CD4-positive, alpha-beta T cell treated with Interleukin-10 for 1 hour (primary cell): ENCODE measurements at places on chromosomes 2 and 18.

- no peak for DNase-seq
Observed at GRCh38 chr2:183541766-183542165, 417.5 kb downstream of the NUP35 start.

DNA sequence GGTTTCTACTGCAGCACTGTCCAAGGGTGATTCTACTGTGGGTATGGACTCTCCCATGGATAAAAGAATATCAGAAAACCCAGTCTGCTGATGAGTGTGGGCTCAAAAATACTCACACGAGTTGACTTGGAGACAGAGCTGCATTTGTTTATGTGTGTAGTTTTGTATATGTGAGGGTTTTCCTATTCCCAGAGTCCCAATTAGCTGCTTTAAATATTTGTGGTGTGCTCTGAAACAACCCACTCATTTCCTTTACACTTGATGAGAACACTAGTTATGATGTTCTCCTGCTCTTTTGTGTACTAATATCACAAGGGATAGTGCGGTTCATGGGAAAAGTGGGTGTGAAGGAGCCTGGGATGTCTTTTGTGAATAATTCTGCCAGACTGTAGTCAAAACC is 337.3 kb downstream of the PLCL1 start:
- no peak for DNase-seq

DNA sequence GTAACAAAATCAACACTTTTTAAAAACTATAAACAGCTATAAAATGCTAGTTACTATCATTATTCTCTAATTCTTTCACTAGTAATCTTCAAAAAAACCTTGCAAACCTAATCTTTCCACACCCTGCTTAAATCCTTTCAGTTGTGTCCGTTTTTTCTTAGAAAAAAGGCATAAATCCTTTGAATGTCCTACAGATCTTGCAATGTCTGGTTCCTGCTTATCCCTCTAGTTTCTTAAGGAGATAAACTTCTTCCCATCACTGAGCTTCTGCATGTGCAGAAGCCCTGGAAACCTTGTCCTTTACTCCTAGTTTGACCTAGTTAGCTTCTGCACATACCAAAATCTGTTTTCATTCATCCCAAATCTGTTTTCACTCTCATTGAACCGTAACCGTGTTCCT is 1.3 kb upstream of the PNO1 start:
- no peak for DNase-seq

DNA sequence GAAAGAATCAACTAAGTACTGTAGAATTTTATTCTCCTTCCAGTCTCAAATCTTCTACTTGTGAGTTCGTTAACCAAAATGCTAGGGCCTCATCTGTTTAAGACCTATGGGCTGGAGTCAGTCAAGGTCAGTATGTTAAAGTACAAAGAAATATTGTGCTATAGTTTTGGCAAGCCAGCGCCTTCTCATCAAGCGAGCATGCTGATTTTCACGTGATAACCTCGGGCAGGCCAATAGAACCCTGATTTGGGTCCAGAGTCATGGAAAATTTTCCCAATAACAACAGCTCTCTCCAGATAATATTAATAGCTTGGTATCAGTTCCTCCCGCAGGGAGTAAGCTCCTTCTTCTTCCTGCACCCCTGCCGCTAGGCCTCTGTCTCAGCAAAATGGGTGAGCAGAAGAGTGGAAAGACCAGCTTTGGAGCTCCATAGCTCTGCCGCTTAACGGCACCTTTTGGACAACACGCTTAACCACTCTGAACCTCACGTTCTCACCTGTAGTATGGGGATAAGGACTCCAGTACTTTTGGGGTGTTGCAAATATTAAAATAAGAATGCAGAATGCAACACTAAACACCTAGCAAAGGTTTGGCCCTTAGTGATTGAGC is 11.7 kb downstream of the CABLES1 start:
- no peak for DNase-seq

DNA sequence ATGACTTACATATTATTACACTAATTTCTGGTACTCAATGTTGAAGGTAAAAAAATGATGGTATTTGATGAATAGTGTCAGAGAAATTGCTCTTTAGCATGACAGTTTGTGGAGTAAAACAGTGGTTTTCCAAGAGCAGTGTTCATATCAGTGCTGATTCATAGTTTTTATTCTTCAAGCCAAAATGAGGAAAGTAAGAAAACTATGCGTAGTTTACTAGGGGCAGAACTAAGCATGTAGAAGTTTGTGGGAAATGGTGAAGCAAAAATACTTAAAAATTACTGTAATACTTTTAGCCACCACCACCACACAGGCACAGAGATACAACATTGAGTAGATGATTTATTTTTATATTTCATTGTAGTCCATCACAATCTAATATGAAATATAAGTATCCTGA is 137.3 kb downstream of the ZNF804A start:
- no peak for DNase-seq

DNA sequence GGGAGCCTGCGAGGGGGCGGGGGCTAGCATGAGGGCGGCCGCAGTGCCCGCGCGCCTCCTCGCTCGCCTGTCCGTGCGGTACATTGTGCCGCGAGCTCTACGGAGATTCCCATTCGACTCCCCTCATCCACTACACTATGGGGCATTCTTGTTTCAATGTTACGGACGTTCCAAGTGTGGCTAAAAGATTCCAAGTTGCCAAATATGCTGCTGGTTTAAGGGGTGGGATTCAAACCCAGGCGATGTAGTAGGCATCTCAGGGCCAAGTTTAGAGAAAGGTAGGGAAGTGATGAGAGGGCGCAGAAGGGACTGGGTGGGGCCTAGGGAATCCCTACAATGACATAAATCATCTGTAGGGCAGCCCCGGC is 10.0 kb upstream of the CRYBA2 start:
- DNase-seq: no peak

DNA sequence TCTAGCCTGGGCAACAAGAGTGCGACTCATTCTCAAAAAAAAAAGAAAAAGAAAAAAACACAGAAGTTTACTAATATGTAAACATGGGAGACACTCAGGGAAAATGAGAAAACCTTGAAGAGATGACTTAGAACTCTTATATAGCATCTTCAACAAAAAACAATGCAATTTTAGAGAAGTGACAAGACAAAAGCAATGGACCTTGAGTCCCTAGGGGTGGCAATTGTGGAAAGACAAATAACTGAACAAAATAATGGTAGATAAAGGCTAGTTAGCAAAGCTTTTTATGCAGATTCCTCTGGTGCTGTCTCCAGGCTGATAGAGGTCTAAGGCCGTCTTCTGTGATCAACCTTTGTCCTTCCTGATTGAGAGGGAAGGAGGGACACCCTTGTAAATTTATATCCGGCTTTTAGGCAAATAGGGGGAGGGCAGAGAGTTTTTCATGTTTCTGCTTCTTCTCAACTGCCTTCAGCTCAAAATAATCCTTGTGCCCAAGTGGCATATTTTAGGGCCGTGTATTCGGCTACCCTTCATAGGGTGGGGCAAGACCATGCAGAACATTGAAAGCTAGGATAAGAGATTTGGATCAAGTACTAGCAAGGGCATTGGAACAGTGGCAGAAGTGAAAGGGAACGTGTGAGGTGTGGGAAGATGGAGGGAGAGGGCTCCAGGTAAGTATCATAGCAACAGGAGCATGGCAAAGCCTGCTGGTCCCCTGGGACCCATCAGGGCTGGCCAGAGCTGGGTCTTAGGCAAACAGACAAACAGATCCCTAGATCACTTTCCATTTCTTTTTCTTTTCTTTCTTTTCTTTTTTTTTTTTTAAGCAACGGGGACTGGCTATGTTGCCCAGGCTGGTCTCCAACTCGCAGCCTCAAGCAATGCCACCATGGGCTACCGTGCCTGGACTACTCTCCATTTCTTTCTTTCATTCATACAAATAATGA is 116.2 kb upstream of the STPG4 start:
- DNase-seq: no peak

DNA sequence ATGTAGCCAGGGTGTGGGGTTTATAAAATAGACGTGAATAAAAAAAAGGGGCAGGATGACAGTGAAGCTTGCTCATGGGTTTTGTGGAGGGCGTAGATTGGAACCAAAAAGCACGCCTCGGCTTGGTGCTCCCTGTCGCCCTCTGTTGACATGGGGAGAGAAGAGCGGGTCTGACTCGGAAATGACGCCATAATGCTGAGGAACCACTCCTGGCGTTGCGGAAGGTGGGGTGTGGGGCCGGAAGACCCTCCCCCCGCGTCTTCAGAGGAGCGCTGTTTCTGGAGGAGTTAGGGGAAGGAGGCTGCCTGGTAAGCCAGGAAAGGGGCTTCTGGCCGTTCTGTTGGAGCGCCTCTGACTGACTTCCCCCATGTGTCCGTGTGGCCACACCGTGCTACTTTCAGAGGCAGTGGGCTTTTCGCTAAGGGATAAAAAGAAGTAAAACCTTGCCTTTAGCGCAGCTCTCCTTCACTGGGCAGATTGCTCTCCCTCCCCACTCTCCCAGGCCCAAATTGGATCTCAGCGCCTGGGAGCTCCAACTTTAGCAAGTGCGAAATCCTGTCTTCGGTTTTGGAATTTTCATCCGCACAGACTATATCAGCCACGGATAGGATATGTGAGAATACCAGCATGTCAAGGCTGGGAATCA is 42.8 kb downstream of the PLEKHA3 start:
- DNase-seq: peak; percentile 87

DNA sequence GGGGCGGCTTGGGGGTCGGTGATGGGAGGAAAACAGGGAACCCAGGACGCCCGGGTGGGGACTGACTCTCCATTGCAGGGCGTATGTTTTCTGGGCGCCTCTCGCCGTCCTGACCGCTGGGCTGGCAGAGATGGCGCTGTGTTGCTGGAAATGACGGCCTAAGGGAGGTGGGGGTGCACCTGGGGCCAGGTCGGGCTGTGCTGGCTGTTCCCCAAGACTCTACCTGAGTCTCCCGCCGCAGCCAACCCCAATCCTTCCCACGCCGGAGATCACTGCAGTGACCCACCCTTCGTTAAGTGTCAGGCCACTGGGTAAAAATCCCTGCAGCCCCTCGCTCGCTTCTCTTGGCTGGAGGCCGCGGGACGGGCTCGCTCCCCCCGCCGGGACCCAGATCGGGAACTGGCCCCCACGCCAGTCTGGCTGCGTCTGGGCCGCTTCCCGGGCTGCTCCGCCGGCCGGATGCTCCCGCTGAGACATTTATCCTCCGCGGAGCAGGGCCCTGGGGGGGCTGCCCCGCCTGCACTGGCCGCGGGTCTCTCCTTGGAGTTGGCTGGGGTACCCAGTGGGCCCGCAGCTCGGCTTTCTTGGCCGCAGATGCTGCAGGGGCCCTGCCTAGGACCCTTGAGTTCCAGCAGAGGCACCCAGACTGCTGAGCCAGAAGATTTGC is 7.8 kb upstream of the ARMC9 start:
- DNase-seq: no peak

DNA sequence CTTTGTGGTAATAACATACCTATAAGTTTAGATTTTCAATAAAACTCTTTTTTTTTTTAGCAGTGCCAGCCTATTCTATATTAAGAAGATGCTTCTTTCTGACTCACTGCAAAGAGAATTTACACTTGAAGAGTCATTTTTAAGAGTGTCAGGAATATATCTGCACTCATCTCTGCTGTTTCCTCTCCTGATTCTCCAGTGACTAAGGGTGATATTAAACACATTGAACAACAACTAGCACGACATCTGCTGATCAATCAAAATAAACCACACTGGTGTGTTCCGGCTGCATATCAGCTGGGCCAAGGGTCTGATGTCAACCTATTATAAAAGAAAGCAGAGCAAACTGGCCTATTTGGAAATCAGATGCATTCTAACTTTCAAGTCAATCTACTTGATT is 15.0 kb downstream of the RAB27B start:
- no peak for DNase-seq

GRCh38 chr2:201298462-201299052 is 38.2 kb downstream of the CASP8 start:
- no peak for DNase-seq

GRCh38 chr2:207395535-207396251 is 134.1 kb upstream of the CREB1 start:
- DNase-seq: no peak

DNA sequence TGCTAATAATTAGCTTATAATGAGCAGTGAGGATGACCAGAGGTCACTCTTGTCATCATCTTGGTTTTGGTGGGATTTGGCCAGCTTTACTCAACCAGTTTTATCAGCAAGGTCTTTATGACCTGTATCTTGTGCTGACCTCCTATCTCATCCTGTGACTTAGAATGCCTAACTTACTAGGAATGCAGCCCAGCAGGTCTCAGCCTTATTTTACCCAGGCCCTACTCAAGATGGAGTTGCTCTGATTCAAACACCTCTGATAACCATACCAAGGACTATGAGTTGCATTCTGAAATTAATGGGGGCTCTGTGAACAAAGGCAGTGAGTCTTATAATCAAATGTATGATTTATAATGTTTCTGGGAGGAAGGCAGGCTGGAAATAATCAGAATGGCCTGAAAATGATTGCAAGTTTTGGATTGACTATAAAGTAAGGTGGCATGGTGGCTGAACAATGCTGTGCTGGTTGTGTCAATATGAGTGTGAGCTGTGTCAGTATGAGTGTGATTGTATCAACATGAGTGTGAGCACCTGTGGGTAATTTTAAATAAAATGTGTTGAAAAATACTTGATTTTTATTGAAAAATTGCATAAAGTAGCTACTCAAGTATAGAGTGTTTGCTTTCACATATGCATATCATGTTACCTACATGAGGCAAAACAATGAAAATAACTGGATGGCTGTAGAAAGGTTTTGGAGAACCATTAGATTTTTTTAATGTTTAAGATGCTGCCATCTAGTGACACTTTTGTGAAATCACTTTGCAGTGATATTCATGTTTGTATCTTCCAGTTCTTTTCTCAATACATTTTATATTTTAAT is 103.0 kb downstream of the KYNU start:
- DNase-seq: no peak

DNA sequence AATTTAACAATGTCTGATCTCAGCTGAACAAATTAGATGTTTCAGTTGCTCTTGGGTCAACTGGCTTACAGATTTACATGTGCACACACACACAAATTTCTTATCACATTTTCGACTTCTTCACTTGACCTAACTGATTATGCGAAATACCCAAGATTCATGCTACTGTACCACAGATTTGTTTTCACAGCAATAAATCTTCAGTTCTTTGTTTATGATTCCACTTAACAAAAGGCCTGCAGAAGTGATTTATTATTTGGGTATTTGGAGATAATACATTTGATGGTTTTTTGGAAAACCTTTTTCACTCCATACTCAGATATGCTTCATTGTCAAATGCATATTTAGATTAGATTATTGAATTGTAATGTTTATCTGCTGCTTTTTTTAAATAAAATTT is 129.0 kb downstream of the GALNT1 start:
- no peak for DNase-seq

DNA sequence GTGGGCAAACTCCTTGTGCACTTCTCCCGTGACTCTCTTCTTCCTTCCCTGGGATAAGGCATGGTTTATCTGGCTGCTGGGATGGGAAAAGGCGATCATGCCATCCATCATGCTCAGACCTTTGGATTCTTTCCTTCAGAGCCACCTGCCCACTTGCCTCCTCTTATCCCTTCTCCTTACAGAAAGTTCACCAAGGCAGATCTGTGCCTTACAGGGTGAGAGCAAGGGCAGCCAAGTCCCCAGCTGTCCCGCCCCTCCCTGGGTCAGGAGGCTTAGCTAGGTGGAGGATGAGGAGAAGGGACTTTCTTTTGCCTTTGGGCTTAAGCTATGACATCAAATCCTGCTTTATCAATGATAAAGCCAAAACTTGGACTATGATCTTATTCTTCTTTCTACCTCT is 47.6 kb downstream of the KCNE4 start:
- DNase-seq: no peak
